ENCODE measurements at places on chromosomes 3 and 15.

DNA sequence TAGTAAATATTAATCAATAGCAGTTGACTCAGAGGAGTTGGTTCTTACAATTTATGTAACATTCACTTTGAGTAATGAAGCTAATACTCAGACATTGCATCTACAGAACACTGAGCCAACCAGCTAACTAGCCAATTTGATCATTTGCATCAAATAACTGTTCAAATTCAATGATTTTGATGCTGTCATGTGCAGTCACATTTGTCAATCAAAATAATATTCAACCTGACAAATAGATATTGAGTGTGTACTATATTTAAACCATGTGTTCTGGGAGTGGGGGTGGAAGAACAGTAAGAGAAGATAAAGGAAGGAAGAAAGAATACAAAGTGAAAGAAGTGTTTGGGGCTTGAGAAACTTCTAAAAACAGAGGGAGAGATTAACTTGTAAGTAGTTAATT lies 277.2 kb upstream of the ARHGEF26 start:
- no peak for DNase-seq

GRCh38 chr3:50600841-50601591 lies 10.6 kb downstream of the CISH start:
- peak; percentile 80 for DNase-seq

- peak; percentile 9 for DNase-seq
These were observed 119.9 kb downstream of the LMLN start for GRCh38 chr3:198079771-198080520.

DNA sequence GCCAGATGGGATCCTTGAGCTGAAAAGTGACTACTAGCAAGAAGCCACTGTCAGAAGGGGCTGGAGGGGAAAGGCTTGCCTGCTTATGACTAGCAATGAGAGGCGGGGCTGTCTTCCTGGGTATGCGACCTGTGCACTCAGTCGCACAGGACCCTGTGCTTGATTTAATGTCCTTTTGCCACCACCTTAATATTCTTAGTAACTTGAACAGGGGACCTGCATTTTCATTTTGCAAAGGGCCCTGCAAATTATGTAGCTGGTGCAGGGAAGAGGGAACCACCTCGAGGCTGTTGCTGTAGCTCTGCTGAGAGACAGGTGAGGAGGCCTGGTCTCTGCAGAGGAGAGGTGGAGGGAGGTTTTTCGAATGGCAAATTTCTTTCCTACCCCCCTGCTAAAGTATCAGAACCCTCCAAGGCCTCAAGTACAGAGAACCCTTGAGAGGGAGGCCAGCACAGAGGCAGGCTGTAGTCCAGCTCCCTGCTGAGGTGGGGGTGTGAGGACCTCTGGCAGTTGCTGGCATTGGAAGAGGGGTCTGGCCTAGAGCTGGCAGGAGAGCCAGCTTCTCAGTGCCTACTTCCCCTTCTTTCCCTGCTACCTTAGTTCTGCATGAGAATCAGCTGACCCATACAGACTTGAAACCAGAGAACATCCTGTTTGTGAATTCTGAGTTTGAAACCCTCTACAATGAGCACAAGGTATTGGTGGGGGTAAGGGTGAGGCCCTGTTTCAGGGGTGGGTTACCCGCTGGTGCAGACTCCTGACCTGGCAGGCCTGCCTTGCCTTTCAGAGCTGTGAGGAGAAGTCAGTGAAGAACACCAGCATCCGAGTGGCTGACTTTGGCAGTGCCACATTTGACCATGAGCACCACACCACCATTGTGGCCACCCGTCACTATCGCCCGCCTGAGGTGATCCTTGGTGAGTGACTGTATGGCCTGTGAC lies 11.4 kb downstream of the CLK3 start:
- no peak for DNase-seq

GRCh38 chr3:11470031-11470853 lies 173.5 kb downstream of the VGLL4 start:
- DNase-seq = no peak

DNA sequence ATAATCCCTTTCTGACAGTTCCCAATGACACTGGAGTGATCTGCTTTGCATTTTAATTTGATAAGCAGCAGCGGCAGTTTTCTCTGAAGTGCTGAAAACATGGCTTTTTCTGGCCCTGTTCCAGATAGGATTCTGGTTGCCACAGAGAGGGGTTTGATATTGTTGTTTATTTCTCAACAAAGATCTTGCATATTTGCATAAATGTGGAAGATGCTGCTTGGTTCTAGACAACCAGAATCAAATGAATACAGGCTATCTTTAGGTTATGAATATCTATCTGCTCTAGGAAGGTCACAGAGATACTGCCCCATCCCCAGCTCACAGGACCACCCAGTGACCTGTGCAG lies 137.1 kb downstream of the ZNF609 start:
- DNase-seq = no peak

DNA sequence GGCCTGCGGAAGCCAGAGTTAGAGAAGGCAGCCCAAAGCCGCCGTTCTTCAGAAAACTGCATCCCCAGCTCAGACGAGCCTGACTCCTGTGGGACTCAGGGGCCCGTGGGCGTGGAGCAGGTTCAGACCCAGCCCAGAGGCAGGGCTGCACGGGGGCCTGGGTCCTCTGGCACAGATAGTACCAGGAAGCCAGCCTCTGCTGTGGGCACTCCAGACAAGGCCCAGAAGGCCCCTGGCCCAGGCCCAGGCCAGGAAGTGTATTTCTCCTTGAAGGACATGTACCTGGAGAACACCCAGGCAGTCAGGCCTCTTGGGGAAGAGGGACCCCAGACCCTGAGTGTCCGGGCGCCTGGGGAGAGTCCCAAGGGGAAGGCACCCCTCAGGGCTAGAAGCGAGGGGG lies 23.1 kb downstream of the ALPK3 start:
- no peak for DNase-seq

- DNase-seq = no peak
These were observed 269.1 kb downstream of the WDR72 start for GRCh38 chr15:53490341-53490740.

DNA sequence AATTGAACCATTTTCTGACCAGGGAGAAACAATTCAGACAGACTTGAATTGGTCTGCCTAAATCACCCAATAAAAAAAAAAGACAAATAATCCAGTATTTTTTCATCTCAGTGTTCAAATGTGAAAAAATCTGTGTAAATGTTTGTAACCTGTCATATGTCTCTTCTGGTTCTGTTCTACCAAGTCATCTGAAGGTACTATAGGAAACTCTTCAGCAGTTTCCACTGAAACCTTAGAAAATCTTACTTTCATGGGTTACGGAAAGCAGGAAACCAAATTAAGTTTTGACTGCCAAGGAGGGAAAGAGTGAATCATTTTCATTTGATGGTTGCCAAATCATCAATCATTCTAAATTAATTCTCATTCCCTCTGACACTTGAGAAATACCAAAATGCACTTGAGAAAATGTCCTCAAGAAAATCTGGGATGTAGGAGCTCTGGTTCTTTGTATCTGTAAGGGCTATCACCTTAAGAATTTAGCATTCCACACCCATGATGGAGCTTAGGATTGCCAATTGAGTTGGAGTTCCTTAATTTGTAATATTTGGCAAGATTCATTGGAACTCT lies 278.2 kb upstream of the KCNH8 start:
- DNase-seq = no peak

- DNase-seq = no peak
These were observed 63.3 kb downstream of the MBNL1 start for GRCh38 chr3:152331998-152332397.

- no peak for DNase-seq
These were observed 220.6 kb upstream of the SGO1 start for GRCh38 chr3:20406611-20407011.

GRCh38 chr3:85360742-85361387 lies 402.1 kb downstream of the CADM2 start:
- no peak for DNase-seq

- DNase-seq = no peak
These were observed 57.7 kb upstream of the BLM start for GRCh38 chr15:90659481-90659880.

- DNase-seq = peak; percentile 39
These were observed 6.3 kb downstream of the LRRC31 start for GRCh38 chr3:169863458-169863899.

- no peak for DNase-seq
These were observed 83.4 kb upstream of the STT3B start for GRCh38 chr3:31449318-31449717.

- DNase-seq = no peak
These were observed 84.4 kb downstream of the ANKRD28 start for GRCh38 chr3:15713364-15713763.

DNA sequence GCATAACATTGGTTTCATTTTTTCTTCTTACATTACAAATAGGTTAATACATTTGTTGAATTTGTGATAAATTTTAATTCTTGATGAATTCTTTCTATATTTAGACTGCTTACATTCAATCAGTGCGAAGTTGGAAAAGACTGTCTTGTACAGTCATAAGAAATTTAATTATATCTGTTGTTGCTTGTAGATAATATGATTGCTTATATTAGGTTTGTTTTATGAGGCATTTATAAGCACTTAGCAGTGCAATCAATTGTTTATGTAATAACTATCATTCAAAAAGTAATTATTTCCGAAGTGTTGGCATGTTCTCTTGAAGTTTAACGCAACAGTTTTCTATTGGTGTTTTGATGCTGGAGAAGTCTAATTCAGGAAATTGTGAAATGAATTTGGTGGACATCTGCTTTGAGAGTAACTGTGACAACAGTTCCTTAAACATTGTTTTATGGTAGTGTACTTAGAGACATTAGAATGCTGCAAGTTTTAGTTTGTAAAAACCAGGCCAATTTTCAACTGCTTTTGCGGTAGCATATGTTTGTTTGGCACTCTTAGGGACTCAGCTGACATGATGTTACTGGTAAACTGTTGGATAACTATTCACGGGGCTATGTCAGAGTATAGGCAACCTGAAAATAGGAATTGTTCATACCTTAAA lies 99.7 kb downstream of the NAALADL2 start:
- DNase-seq = no peak

- DNase-seq = no peak
These were observed 187.9 kb upstream of the LYSMD4 start for GRCh38 chr15:99921101-99921500.

GRCh38 chr15:39461536-39462130 lies 119.2 kb upstream of the THBS1 start:
- DNase-seq = no peak

DNA sequence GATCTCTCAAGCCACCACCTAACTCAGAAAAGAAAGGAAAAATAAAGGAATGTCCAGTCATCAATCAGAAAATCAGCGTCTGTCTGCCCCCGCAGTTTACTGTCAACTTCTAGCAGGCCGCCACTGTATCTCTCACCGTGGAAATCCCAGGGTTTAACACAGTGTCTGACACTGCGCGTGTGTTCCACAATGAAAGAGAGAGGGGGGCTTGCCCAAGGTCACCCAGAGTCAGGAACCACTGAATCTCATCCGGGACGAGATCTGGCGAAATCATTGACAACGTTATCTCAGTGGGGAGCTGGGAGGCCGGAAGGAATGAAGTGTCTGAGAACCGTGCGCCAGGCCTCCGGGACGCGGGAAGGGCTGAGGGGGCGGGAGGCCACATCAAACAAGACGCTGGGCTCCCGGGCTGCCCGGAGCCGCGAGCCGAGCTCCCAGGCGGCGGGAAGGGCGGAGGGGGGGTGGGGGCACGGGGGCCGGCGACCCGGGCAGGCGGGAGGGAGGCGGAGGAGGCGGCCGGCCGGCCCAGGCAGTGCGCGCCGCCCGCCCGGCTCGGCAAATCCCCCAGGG lies 2.2 kb upstream of the HES1 start:
- no peak for DNase-seq

- DNase-seq = no peak
These were observed 4.6 kb downstream of the CCR2 start for GRCh38 chr3:46358466-46358865.

DNA sequence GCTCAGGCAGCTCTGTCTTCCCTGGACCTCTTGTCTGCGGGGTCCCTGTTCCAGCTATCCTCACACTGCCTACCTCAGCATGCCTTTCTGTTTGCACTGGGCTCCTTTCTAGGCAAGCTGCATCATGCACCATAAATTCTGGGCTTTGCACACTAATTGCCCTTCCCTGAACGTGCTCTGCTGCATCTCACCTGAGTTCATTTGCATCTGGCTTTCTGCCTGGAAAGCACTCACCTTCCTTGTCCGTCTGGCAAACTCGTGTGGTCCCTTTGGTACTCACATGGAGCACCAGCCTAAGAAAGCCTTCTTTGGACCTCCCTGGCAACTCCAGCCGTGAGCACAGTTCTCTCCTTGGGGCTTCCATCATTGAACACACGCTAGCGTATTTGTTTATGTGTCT lies 365.6 kb downstream of the SV2B start:
- DNase-seq = no peak

- no peak for DNase-seq
These were observed 47.6 kb upstream of the ATP1B3 start for GRCh38 chr3:141828890-141829289.

DNA sequence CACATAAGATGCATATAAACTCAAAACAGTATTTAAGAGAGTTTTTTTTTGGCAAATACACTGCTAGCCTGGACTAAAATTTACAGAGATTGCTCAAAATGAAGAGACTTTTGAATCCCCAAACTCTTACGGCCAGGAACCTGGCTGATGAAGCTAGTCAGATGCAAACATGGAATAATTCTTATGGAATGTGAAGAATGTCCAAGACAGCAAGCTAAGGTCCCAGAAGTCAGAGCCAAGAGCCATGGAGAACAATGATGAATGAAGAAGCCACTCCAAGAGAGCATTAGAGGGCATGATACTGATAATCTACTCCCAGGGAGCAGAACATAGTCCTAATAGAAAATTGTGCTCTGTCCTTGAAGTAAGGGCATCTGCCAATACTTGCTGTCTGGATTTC lies 705.5 kb downstream of the DIPK2A start:
- no peak for DNase-seq

DNA sequence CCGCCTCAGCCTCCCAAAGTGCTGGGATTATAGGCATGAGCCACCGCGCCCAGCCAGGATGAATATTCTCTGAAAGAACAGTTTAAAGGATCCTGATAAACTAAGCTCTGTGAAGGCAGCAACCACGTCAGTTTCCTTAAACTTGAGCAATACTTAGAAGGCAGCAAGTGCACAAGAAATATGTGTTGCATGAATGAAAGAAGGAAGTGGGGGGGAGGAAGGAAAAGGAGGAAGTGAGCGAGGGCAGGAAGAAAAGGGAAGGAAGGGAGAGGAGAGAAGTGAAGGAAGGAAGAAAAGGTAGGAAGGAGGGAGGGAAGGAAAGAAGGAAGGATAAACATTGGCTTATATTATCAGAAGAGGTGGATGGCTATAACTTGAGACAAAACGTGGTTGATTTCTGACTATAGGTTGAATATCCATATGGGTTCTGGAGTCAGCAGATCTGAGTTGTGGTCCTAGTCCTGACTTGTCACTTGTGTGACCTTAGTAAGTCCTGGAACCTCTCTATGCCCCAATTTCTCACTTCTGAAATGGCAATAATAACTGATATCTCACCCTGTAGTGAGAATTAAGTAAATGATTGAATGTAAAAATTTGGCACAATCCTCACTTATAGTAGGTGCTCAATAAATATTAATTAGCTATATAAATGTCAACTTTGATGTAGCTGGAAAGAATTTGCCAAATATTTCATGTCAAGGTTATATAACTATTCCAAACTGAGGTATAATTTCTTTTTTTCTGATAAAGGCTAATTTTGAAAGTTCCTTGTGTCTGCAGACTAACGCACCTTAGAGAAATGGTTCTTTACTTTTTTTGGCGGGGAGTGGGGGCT lies 12.0 kb upstream of the SEMA4B start:
- no peak for DNase-seq

GRCh38 chr15:58269455-58270414 lies 131.6 kb downstream of the AQP9 start:
- DNase-seq = no peak
